ENCODE measurements at places on chromosomes 4 and X. TPM values are rescaled to one million over a fixed set of nuclear protein-coding genes. Genes with fewer than 3 reads are reported as not detected.

DUSP21 gene
- total RNA-seq: not detected

TLR2 gene
- not detected for total RNA-seq

OTC gene
- total RNA-seq: not detected

MTM1 gene
- total RNA-seq: 4.1 TPM

- DNase-seq: peak; percentile 25
Observed at GRCh38 chr4:187666697-187667494, 328.7 kb upstream of the ZFP42 start.

GRCh38 chr4:6688879-6689505 is 4.7 kb upstream of the S100P start:
- no peak for DNase-seq

DNA sequence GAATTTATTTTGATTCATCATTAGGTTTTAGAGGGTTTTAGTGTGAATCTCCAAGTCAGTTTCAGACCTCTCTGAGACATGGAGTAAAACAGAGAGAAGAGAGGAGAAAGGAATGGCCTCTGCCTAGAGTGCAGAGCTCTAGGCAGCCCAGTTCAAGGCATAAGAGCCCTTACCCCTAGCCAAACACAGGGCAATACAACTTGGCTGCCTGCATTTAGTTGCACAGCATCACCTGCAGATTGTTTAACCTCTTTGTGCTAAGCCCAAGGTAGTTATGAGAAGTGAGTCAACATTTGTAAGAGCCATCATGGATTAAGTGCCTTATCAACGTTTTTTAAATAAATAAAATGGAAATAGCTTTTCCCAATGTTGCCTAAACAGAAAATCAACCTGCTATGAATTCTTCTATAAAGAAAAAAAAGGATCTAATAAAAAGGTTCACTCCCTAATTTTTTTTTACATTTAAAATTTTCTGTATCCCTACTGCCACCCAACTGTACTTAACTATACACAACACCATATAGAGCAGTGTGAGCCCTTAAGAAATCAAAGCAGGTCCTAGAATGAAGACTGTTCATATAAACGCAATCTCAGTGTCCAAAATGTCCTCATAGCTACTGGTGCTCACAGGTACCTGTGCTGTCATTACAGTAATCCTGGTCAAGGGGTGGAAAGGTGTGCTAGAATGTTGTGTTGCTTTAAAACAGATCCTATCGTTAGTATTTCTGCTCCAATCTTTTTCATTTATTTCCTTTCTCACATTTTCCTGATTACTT is 36.0 kb downstream of the PF4 start:
- DNase-seq: no peak

DNA sequence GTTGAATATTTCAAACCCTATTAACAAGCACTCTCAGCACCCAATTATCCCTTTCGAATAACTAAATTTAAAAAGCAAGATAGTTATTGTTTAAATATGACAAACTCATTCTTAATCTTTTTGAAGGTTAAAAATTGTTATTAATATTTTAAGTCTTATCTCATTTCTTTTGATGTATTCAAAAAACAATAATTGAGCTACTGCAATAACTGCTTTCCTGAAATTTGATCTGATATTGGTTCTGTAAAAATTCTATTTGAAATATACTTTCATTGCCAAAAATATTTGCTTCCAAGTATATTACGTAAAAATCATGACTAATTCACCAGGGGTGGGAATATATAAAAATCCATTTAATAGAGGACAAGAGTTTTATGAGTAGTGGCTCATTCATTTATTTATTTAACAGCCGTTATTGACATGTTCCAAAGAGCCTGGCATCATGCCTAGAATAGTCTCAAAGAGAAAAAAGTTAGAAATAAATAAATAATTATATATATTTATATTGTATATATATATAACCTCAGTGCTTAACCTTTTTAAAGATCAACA is 34.4 kb downstream of the GLRA3 start:
- no peak for DNase-seq

DNA sequence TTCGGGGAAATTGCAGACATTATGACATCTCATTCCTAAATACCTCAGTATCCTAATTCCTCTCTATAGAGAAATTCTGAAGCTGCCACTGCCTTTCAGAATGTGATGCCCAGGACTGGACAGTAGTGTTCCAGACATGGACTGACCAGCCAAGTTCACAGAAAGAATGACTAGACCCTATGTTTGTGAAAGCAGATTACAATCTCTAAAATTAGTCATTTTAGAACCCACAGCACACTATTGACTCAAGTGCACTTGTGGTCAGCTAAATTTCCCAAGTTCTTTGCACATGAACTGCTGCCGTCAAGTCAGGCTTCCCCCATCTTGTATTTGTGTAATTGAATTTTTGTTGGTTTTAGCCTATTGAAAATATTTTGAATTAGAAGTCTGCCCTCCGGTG is 81.0 kb upstream of the ESX1 start:
- DNase-seq: no peak

AREG gene
- not detected for total RNA-seq

DNAAF6 gene
- not detected for total RNA-seq
